ENCODE measurements at places on chromosomes 1 and 21.

- no peak for DNase-seq
These were observed 60.9 kb upstream of the C1orf105 start for GRCh38 chr1:172359491-172359999.

GRCh38 chr1:156905651-156906050 is 12.1 kb downstream of the PEAR1 start:
- DNase-seq = no peak

DNA sequence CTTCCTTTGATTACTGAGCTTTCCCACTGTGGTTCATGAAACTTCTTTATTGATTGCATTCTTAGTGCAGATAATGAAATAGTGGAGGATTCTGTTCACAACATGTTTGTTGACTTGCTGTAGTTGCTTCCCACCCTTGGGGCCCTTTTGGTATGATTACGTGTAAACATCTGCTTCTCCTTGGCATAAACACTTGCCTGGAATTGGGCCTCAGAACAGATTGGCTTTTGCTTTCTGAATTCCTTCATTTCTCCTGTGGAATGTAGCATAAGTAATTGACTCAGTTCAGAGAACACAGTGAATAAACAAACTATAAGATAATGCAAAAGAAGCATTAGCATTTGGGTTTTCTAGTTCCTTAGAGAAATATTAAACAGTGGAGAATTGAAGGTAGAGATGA is 59.5 kb upstream of the LAMC2 start:
- no peak for DNase-seq

GRCh38 chr1:151545542-151545941 is 5.4 kb downstream of the TUFT1 start:
- DNase-seq = no peak

GRCh38 chr1:59431566-59432294 is 134.8 kb downstream of the FGGY start:
- DNase-seq = no peak

DNA sequence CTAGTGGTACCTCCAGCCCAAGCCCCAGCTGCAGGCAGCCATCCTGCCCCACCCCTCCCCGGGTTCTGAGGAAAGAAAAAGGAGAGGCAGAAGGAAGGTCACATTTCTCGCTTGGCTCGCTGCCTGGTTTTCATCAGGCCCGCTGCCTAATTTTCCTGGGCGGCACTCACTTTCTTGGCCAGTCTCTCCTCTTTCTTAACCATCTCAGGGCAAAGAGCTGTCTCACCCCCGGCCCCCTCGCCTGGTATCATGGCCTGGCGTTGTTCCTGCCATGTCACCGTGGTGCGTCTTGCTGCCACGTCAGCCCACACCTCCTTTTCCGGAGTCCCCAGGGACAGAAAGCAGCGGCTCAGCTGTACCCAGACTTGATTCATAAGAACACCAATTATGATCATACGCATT is 26.6 kb upstream of the CASZ1 start:
- DNase-seq = no peak

DNA sequence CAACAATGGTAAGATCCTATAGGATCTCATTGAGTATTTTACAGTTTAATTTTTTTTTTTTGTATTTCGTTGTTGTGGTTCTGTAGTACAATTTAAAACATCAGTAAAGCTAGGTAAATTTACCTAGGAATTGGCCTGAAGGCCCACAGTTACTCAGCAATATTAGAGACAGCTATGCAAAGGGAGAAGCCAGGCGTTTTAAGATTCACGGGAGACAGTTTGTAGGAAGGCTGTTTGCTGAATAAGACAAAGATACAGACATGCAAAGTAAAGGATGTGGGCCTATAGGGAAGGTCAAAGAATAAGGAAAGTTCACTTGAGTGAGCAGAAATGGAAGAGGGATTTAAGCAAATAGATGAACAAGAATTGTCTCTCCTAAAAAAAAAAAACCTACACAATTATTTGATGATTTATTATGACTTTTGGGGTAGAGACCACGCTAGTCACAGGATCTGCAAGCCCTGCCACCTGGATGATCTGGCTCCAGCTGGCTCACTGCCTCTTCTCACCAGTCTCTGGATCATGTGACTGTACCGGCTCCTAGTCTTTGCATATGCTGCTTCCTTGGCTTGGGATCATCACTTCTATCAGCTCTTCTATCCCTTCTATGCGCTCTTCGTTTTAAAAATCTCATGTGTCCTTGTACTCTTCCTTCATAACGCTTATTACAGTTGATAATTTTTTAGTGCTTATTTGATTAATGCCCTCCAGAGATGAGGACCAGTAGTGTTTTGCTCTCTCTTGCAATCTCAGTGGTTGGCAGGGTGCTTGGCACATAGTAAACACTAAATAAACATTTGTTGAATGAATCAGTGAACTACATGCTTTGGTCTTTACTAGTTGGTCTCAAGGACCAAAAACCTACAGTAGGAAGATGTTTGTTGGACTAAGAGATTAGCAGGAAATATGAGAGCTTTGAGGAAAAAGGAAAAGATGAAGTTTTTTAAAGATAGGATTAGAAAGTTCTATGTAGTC is 14.1 kb downstream of the DYRK1A start:
- no peak for DNase-seq

GRCh38 chr1:182652933-182653332 is 31.5 kb downstream of the RGS8 start:
- DNase-seq = no peak
